Activated CD4-positive, alpha-beta memory T cell treated with anti-CD3 and anti-CD28 coated beads for 36 hours (primary cell): ENCODE measurements at places on chromosomes 16 and 17. TPM values are rescaled to one million over a fixed set of nuclear protein-coding genes. Genes with fewer than 3 reads are reported as not detected.
A peak's percentile ranks its signal among the peaks of the same experiment; 100 is the strongest.

DNA sequence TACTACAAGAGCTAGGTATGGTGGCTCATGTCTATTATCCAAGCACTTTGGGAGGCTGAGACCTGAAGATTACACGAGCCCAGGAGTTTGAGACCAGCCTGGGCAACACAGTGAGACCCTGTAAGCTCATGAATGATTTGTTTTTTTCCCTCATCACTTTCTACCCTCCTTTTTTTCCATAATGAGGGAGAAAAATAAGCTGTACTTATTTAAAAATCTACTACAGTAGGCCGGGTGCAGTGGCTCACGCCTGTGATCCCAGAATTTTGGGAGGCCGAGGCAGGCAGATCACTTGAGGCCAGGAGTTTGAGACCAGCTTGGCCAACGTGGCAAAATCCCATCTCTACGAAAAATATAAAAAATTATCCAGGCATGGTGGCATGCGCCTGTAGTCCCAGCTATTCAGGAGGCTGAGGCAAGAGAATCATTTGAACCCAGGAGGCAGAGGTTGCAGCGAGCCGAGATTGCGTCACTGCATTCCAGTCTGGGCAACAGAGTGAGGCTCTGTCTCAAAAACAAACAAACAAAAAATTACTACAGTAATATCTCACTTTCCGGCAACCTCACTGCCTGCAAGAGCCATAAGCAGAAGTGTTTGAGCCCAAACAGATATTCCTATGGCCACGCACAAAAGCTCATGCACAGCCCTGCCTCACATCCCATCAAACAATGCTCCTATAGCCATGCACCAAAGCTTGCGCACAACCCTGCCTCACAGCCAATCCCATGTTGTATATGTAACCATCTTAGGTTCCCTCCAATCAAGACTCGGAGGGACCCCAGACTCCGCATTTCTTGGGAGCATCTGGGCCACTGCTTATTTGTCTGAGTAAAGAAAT, 37.4 kb downstream of the TK2 start:
- no peak overlapping the region for H3K4me3 ChIP-seq
- H3K36me3 ChIP-seq = no peaks in the 10 kb centered on the region
- peaks cover 34% of the 10 kb centered on the region for H3K4me1 ChIP-seq

The HLF gene
- total RNA-seq = 3.5 TPM

DNA sequence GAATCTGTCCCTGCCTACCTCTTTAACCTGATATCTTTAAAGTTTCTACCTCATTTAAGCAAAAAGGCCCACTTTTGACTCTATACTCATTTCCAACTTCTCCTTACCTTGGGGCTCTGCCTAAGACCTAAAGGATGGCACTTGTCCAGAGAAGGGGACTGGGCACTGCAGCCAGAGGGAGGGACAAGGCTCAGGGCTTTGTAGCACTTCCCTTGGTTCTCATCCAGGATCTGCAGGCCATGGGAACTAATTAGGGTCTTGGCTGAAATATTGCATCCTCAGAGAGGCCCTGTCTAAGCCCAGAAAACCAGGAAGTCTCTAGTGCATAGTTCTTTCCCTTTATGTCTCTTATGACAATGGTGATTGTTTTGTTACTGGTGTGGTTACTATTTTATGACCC, 37.3 kb downstream of the IRX5 start:
- H3K27me3 ChIP-seq = peaks cover 9% of the 10 kb centered on the region
- H3K4me1 ChIP-seq = no peaks in the 10 kb centered on the region
- H3K4me3 ChIP-seq = no peak overlapping the region
- no peak overlapping the region for H3K27ac ChIP-seq
- no peaks in the 10 kb centered on the region for H3K36me3 ChIP-seq
- DNase-seq = no peak

GRCh38 chr16:80954985-80955384, 51.7 kb downstream of the CMC2 start:
- no peaks in the 10 kb centered on the region for H3K27me3 ChIP-seq
- peaks cover 38% of the 10 kb centered on the region for H3K36me3 ChIP-seq
- H3K27ac ChIP-seq = no peak overlapping the region
- no peaks in the 10 kb centered on the region for H3K4me1 ChIP-seq

DNA sequence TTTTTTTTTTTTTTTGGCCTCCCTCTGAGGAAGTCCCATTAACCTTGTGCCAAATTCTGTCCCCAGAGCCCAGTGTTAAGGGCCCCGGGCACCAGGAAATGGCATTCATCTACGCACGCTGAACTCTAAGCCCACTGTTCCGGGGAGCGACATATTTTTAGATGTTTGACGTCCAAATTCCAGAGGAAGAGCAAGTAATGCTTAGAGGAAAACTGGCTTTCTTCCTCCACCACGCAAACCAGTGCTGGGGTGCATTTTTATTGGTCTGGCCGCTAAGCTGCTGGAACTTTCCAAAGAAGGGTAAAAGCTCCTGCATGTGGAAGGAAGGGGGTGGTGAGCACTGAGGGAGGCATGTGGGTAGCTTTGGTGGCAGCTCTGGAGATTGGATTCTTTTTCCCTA, 8.3 kb downstream of the WFDC1 start:
- H3K4me1 ChIP-seq = no peaks in the 10 kb centered on the region
- H3K27ac ChIP-seq = no peak overlapping the region
- DNase-seq = no peak
- no peak overlapping the region for H3K4me3 ChIP-seq
- peaks cover 8% of the 10 kb centered on the region for H3K27me3 ChIP-seq
- H3K36me3 ChIP-seq = no peaks in the 10 kb centered on the region

DNA sequence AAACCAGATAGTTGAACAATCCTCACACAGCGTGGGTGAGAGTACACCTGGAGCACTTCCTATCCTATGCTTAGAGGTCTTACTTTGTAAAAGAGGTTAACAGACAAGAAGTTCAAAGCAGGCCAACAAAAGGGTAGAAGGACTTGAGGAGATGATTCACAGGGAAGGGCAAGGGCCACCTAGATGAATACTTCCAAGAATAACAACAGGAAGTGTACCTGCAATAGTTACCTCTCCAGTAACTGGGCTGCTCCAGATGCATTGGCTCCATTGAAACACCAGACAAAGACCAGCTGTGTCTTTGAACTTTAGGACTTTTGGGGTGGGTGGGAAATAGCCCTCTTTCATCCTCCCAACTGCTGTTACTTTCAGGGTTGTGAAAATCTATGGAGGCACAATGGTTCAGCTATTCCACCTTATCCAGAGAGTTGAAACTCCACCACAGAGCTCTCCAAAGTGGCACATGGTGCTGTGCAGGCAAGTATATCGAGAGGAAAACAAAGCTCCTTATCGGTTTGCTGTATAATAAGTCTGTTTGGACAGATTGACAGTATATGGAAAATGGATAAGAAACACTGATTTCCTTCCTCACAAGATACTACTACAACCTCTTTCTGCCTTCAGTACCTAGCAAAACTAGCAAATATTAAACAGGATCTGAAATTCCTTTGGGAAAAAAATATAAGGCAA, 22.7 kb downstream of the RNF43 start:
- no peak for DNase-seq
- no peaks in the 10 kb centered on the region for H3K36me3 ChIP-seq
- no peaks in the 10 kb centered on the region for H3K27me3 ChIP-seq
- H3K27ac ChIP-seq = no peak overlapping the region

GRCh38 chr17:11353601-11354000, 112.6 kb downstream of the SHISA6 start:
- DNase-seq = no peak
- H3K27me3 ChIP-seq = no peaks in the 10 kb centered on the region
- H3K4me1 ChIP-seq = no peaks in the 10 kb centered on the region
- no peaks in the 10 kb centered on the region for H3K36me3 ChIP-seq
- H3K4me3 ChIP-seq = no peak overlapping the region
- no peak overlapping the region for H3K27ac ChIP-seq

DNA sequence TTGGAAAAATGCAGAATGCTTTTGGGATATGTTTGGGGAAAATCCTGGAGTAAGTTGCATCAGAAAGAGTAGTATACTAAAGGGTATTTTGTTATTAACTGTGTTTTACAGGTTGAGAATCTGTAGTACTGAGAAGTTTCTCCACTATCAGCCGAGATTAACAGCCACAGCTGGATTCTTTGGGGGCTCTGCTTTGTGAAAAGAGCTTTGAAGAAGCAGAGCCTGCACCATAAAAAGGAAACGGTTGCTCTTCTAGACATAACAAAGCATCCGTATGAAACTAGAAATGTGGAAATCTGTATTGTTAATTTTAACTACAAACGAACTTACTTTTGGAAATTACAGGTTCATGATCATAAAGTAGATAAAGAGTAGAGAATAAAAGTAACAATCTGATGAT, 5.3 kb downstream of the NLK start:
- H3K4me1 ChIP-seq = peaks cover 73% of the 10 kb centered on the region
- DNase-seq = no peak
- H3K36me3 ChIP-seq = peaks cover 2% of the 10 kb centered on the region
- H3K27ac ChIP-seq = no peak overlapping the region
- H3K4me3 ChIP-seq = no peak overlapping the region

DNA sequence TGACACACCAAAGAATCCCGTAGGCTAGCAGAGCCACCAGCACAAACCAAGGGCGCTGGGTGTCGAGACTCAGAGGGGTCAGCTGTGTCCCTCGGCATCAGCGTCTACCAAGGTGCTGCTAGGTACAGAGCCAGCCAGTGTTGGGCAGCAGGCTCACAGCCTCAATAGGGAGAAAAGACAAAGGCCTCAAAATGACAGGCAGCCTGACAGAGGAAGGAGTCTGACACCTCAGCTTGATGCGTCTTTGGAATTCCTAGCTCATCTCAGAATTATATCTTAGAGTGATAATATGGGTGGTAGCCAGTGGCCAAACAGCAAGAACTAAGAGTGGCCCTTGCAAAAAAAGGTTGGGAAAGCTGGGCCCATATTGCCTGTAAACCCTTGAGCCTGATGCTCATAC, 45.9 kb downstream of the HS3ST3B1 start:
- H3K27me3 ChIP-seq = no peaks in the 10 kb centered on the region
- H3K27ac ChIP-seq = peak overlapping the region; percentile 18
- peaks cover 39% of the 10 kb centered on the region for H3K36me3 ChIP-seq

The CTRL gene
- total RNA-seq = 3.1 TPM
